Astrocyte (in vitro differentiated cells and primary cell): ENCODE measurements at places on chromosomes 3 and 15. TPM values are rescaled to one million over a fixed set of nuclear protein-coding genes. Genes with fewer than 3 reads are reported as not detected.

DNA sequence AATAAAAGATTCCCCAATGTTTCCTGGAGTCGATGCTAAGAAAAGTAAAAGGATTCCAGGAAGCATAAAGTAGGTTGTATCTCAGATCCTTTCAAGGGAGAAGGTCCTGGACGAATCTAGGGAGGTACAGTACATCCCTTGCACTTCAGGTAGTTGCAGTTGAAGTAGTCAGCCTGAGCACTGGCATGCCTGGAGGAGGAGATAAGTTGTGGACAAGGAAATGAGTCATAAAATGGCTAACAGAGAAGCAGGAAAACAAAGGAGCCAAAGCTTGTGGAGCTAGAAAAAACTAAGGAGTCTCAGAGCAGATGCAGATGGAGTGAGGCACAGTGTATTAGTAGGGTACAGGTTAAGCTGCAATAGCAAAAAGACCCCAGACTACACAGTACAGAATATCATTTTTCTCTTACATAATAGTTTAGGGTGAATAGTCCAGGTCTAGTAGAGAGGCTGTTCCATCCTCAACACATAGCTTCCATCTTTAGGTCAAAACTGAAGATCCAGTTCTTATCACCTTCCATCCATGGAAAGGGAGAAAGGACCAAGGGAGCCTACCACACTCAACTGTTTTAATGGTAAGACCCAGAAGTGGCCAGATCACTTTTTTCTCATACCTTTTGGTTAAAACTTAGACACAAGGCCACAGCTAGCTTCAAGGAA lies 41.3 kb downstream of the COL6A5 start:
- H3K4me1 ChIP-seq, result peaks cover 6% of the 10 kb centered on the region
- DNase-seq, result peak; percentile 16
- no peak overlapping the region for H3K4me3 ChIP-seq
- H3K36me3 ChIP-seq, result no peaks in the 10 kb centered on the region

- DNase-seq, result no peak
- peaks cover 35% of the 10 kb centered on the region for H3K4me1 ChIP-seq
- H3K27me3 ChIP-seq, result no peaks in the 10 kb centered on the region
- no peak overlapping the region for H3K4me3 ChIP-seq
- no peaks in the 10 kb centered on the region for H3K36me3 ChIP-seq
Observed at GRCh38 chr3:150240891-150241290, 167.2 kb upstream of the TSC22D2 start.

GRCh38 chr3:129490273-129490675 lies 38.2 kb upstream of the RHO start:
- H3K27me3 ChIP-seq, result no peaks in the 10 kb centered on the region
- no peaks in the 10 kb centered on the region for H3K36me3 ChIP-seq
- no peak overlapping the region for H3K4me3 ChIP-seq
- peak; percentile 89 for DNase-seq
- H3K4me1 ChIP-seq, result peaks cover 33% of the 10 kb centered on the region

The HCN4 gene
- 2.2 and 3.0 TPM in 2 replicates for total RNA-seq

The CIDEC gene
- not detected in 2 replicates for total RNA-seq
